ENCODE measurements at places on chromosomes 5 and 9. TPM values are rescaled to one million over a fixed set of nuclear protein-coding genes. Genes with fewer than 3 reads are reported as not detected.

Gene NUTM2G
- total RNA-seq, result not detected

Gene ALDH7A1
- total RNA-seq, result 38.3 TPM

Gene PCDHGA11
- 10.6 TPM for total RNA-seq

Gene IFNB1
- not detected for total RNA-seq

Gene G3BP1
- total RNA-seq, result 60.7 TPM

Gene PROB1
- total RNA-seq, result under 0.01 TPM

Gene SHISAL2B
- total RNA-seq, result not detected

Gene ANKH
- total RNA-seq, result 62.8 TPM

Gene FBLL1
- total RNA-seq, result 64.8 TPM

Gene ADGRV1
- total RNA-seq, result 98.6 TPM

GRCh38 chr5:154547551-154547950, 69.5 kb upstream of the HAND1 start:
- DNase-seq, result no peak

DNA sequence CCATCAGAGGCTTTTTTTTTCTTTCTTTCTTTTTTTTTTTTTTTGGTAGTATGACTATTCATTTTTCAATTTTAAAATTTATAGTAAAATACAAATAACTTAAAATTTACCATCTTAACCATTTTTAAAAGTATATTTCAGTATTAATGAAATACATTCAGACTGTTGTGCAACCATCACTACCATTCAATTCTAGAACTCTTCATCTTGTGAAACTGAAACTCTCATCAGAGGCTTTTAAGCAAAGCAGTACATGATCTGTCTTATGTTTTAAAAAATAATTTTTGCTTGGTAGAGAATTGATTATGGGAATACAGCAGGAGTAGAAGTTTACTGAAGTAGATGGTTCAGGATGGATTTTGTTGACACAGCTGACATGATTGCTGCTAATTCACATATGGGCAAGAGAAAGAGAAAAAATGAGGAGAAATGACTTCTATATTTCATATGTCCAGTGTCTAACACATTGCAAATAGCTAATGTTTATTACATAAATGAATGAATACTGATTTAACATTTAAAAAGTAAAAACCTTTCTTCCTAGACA, 13.4 kb downstream of the ELOVL7 start:
- no peak for DNase-seq

- DNase-seq, result no peak
These were observed 95.5 kb downstream of the ZCCHC7 start for GRCh38 chr9:37215830-37216229.

DNA sequence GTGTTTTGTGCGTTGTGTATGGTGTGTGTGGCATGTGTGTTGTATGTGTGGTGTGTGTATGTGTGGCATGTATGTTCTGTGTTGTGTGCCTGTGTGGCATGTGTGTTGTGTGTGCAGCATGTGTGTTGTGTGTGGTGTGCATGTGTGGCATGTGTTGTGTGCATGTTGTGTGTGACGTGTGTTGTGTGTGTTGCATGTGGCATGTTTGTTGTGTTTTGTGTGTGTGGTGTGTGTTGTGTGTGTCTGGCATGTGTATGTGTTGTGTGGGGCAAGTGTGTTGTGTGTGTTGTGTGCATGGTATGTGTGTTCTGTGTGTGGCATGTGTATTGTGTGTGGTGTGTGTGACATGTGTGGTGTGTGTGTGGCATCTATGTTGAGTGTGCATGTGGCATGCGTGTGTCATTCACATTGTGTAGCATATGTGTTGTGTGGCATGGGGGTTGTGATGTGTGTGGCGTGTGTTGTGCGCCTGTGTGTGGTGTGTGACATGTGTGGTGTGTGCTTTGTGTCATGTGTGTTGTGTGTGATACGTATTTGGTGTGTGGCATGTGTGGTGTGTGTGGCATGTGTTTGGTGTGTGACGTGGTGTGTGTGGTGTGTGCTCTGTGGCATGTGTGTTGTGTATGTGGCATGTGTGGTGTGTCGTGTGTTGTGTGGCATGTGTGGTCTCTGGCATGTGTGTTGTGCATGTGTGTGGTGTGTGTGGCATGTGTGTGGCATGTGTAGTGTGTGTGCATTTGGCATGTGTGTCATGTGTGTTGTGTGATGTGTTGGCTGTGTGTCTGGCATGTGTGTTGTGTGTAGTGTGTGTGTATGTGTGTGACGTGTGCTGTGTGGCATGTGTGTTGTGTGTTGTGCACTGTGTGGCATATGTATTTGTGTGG, 46.6 kb upstream of the IRX4 start:
- DNase-seq, result no peak

DNA sequence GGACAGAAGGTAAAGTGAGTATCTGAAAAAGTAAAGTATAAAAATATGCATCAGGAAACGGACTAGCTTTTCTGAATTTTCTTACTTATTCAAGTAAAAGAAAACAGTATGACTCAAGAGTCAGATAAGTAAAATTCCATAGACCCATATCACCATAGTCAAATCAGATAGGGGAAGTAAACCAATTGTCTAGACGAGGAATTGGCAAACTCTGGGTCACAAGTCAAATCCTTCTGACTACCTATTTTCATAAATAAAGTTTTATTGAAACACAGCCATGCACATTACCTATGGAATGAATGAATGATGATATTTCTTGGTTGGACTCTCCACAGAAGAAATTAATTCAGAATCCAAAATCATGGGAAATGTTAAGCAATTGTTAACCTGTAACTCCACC, 59.1 kb upstream of the TMC1 start:
- DNase-seq, result no peak

DNA sequence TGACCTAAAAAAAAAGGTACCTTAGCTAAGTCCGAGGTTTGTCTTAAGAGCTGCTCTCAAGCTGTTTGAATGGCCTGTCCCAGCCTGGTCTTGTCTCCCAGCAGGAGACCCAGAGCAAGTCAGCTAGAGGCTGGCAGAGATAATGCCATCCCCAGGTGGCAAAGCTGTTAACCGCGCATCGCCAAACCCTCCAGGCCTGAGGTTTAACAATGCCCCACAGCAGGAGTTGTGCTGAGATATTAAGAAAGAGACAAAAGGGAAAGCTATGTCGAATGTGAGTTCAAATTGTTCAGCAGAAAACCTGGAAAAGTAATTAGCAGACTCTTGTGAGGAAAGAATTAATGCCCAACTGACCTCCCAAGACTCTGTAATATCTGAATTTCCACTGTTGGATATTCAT, 187.1 kb downstream of the FSTL4 start:
- DNase-seq, result no peak

DNA sequence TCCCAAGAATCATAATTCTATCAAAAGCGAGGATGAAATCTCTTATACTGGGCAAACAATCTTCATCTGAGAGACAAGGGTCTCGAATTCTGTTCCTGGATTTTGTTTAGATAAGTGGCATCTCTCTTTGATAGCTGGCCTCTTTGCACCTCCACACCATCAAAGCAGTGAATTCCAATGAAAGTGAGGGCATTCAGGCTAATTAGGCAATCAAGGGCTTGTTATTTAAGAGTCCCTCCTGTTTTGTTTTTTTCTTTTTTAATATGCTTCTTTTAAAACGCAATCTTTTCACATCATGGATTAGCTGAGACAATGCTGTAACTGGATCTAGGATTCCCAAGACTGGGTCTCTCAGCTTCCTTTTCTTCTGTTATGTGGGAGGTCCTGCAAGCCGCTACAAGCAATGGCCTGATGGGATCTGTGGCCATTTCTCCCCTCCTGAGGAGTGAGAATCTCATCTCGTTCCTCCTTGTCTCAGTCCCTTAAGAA, 67.9 kb downstream of the TNC start:
- DNase-seq, result no peak

DNA sequence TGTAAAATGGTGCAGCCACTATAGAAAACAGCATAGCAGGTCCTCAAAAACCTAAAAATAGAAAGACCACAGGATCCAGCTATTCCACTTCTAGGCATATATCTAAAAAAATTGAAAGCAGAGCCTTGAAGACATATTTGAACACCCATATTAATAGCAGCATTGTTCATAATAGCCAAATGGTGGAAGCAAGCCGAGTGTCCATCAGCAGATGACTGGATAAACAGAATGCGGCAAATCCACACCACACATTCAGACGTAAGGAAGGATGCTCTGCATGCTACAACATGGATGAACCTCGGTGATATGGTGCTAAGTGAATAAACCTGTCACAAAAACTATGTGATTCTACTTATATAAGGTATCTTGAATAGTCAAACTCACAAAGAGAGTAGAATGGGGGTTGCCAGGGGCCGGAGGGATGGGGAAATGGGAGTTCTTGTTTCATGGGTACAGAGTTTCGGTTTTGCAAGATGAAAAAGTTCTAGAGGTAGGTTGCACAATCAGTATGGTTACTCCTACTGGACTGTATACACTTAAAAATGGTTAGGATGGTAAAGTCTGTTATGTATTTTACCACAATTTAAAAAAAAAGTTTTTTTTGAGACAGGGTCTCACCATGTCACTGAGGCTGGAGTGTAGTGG, 17.1 kb upstream of the HSD17B3 start:
- DNase-seq, result no peak

DNA sequence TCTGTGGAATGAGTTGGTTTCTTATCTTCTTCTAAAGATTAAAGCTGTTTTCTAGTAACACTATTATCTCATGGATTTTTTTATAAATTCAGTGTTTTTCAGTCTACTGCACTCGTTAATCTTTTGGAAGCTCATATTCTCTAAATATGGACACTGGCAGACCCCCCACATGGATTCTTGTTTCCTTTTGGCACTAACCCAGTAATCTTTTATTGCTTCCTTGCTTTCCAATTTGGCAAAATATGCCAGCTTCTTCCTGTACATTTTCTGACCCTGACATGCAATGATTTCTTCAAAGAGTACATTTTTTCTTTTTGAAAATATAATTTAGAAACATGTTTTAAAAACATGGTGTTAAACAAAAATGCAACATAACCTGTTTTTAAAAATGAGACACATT, 474.2 kb upstream of the FTMT start:
- no peak for DNase-seq

GRCh38 chr5:173334808-173335207, 6.6 kb upstream of the STC2 start:
- DNase-seq, result no peak

DNA sequence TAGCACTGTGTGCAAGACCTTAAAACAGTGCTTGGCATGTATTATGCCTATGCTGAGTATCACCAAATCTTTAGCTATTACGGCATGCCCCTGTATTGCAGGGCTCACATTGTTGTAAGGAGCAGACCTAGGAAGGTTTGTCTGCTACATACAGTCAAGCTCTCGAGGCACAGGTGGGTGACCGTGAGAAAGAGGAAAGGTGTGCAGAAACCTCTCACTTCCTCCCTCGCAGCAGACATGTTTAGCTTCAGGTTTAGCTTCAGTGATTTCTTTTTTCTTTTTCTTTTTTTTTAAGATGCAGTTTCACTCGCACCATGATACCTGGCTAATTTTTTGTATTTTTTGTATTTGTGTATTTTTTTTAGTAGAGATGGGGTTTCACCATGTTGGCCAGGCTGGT, 275.8 kb upstream of the RIOK2 start:
- DNase-seq, result no peak

DNA sequence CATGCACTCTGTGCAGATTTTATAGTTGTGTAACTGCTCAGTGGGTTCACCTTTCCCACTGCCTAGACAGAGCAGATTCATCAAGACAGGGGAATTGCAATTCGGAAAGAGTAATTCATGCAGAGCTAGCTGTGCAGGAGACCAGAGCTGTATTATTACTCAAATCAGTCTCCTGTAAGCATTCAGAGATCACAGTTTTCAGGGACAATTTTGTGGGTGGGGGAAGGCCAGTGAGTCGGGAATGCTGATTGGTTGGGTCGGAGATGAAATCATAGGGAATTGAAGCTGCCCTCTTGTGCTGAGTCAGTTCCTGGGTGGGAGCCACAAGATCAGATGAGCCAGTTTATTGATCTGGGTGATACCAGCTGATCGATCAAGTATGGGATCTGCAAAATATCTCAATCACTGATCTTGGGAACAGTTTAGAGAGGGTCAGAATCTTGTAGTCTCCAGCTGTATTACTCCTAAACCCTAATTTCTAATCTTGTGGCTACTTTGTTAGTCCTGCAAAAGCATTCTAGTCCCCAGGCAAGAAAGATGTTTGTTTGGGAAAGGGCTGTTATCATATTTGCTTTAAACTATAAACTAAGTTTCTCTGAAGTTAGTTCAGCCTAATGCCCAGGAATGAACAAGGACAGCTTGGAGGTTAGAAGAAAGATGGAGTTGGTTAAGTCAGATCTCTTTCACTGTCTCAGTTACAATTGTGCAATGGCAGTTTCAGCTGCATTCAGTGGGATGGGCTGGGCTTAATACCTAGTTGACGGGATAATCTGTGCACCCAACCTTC, 12.7 kb upstream of the SVEP1 start:
- no peak for DNase-seq

- DNase-seq, result no peak
These were observed 453.9 kb downstream of the NFIB start for GRCh38 chr9:13860019-13860418.

- no peak for DNase-seq
These were observed 77.1 kb upstream of the RASEF start for GRCh38 chr9:83140061-83140460.

GRCh38 chr9:135343837-135344522, 135.6 kb upstream of the PPP1R26 start:
- peak; percentile 81 for DNase-seq

DNA sequence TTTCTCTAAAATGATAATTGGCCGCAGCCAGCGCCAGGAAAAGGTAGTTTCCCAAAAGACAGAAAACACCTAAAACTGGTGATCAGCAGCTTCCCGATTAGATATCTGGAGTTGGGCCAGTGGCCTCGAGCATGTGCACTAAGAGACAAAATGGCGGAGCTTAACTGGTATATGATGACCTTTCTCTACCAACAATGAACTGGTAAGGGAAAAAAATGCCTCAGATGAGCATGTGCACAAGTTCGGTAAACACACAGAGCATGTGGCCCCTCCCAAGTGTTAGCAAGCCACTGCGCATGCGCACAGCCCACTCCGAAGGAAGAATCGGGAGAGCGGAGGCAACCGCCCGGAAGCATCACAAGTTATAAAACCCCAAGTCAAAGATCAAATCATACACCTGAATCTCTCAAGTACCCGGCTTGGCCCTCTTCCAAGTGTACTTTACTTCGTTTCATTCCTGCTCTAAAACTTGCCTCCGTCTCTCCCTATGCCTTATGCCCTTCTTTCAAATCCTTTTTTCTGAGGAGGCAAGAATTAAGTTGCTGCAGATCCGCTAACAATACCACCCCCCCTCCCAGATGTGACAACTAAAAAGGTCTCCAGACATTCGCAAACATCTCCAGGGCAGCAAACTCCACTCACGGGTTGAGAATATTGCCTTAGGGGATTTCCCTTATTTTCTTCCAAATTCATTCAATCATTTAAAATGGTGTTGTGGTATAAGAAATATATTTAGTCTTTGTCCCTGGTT, 15.0 kb upstream of the PTBP3 start:
- DNase-seq, result no peak

GRCh38 chr9:136095070-136096058, at the start of gene NACC2:
Gene NACC2, minus strand, starts transcription at chr9:136095289. Its CDS starts 44,768 bp downstream, at chr9:136050521.
- peak; percentile 85 for DNase-seq

GRCh38 chr5:87313216-87313615, 45.5 kb downstream of the RASA1 start:
- no peak for DNase-seq

GRCh38 chr5:125478599-125478998, 732.2 kb upstream of the ZNF608 start:
- no peak for DNase-seq

GRCh38 chr5:143176048-143176447, 227.4 kb downstream of the NR3C1 start:
- DNase-seq, result no peak

Measured in frontal cortex (tissue), 4 donors.